Mesothelial cell of epicardium (in vitro differentiated cells): ENCODE measurements at places on chromosomes 6 and 20. TPM values are rescaled to one million over a fixed set of nuclear protein-coding genes. Genes with fewer than 3 reads are reported as not detected.
A peak's percentile ranks its signal among the peaks of the same experiment; 100 is the strongest.

- peaks cover 3% of the 10 kb centered on the region for H3K36me3 ChIP-seq
- peaks cover 40% of the 10 kb centered on the region for H3K4me1 ChIP-seq
- H3K4me3 ChIP-seq: no peak overlapping the region
- DNase-seq: no peak
- no peaks in the 10 kb centered on the region for H3K27me3 ChIP-seq
- H3K27ac ChIP-seq: peak overlapping the region; percentile 34
Measured at GRCh38 chr6:53300656-53301551, 47.8 kb downstream of the ELOVL5 start.

Gene EGFL8
- 45.7 to 48.3 TPM (median 45.7 TPM) in 3 replicates for total RNA-seq

Gene HUS1B
- 1.0 to 1.7 TPM (median 1.3 TPM) in 3 replicates for total RNA-seq

DNA sequence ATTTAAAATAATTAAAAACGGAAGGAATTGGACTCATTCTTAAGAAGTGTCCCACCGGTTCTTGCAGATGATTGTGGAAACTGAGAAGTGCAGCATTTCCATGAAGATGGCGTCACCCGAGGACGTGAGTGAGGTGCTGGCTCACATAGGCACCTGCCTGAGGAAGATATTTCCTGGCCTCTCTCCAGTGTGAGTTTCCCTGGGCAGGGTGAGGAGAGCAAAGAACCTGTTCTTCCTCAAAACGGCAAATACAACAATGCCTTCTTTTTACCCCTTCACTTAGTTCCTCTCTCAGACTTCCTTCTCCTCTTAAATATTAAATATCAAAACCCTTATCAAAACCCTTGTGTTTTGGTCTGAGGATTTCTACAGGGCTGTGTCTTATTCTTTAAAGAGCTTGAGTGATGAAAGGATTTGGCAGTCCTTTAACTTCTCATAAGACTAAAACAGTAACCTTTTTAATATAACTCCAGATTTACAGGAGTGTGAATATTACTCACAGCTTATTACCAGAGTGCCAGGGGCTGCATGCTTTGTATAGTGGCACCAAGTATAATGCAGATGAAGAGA is 156.3 kb downstream of the CARMIL1 start:
- H3K27me3 ChIP-seq: no peaks in the 10 kb centered on the region
- no peak overlapping the region for H3K27ac ChIP-seq
- no peaks in the 10 kb centered on the region for H3K36me3 ChIP-seq
- peaks cover 17% of the 10 kb centered on the region for H3K4me1 ChIP-seq
- DNase-seq: no peak
- H3K4me3 ChIP-seq: no peak overlapping the region

Gene GRM1
- total RNA-seq: 0.11 to 0.16 TPM in 2 of 3 replicates, not detected in the other

GRCh38 chr20:17655865-17656479 is 26.1 kb downstream of the RRBP1 start:
- H3K27ac ChIP-seq: no peak overlapping the region
- peaks cover 35% of the 10 kb centered on the region for H3K36me3 ChIP-seq
- H3K4me3 ChIP-seq: no peak overlapping the region

DNA sequence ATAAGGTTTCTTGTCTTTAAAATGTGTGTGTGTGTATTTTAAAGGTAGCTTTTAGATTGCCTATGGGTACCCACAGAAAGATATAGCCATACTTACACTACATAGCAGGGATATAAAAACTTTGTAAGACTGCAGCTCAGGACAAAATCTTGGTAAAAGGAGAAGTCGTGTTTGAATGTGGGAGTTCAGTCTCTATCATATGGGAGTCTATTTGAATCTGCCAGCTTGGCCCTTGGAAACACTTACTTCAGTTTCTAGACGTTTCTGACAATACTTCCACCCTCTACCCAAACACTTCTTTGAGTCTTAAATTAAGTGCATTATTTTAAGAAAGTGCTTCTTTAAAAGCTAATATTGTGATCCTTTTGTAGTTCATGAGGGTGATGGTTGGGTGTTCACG is 155.7 kb downstream of the CARMIL1 start:
- H3K36me3 ChIP-seq: no peaks in the 10 kb centered on the region
- H3K4me3 ChIP-seq: no peak overlapping the region
- no peaks in the 10 kb centered on the region for H3K27me3 ChIP-seq
- H3K27ac ChIP-seq: no peak overlapping the region
- DNase-seq: no peak

- H3K27ac ChIP-seq: no peak overlapping the region
- H3K4me3 ChIP-seq: peak overlapping the region; percentile 24
- no peaks in the 10 kb centered on the region for H3K36me3 ChIP-seq
- peaks cover 4% of the 10 kb centered on the region for H3K4me1 ChIP-seq
- H3K27me3 ChIP-seq: peaks cover 90% of the 10 kb centered on the region
Measured at GRCh38 chr6:28758046-28758817, 165.6 kb downstream of the TRIM27 start.

Gene SSTR4
- total RNA-seq: not detected in 3 replicates

GRCh38 chr20:46488451-46488850 is 24.9 kb downstream of the ZNF334 start:
- no peak for DNase-seq
- no peak overlapping the region for H3K4me3 ChIP-seq
- no peak overlapping the region for H3K27ac ChIP-seq
- H3K4me1 ChIP-seq: peaks cover 9% of the 10 kb centered on the region
- no peaks in the 10 kb centered on the region for H3K27me3 ChIP-seq

Gene WFDC12
- total RNA-seq: not detected in 3 replicates

DNA sequence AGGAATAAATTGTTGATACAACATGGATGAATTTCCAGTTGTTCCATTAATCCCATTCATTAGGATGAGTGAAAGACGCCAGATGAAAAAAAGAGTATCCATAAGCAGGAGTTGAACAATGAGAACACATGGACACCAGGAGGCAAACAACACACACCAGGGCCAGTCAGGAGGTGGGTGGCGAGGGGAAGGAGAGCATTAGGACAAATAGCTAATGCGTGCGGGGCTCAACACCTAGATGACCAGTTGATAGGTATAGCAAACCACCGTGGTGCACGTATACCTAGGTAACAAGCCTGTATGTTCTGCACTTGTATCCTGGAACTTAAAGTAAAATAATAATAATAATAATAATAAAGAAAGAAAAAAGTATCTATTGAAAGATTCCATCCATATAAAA is 11.1 kb downstream of the PCED1A start:
- H3K4me1 ChIP-seq: peaks cover 17% of the 10 kb centered on the region
- no peak overlapping the region for H3K27ac ChIP-seq
- H3K36me3 ChIP-seq: peaks cover 6% of the 10 kb centered on the region

GRCh38 chr6:53375847-53376246 is 27.1 kb upstream of the ELOVL5 start:
- H3K27me3 ChIP-seq: no peaks in the 10 kb centered on the region
- peaks cover 21% of the 10 kb centered on the region for H3K4me1 ChIP-seq
- no peaks in the 10 kb centered on the region for H3K36me3 ChIP-seq
- H3K4me3 ChIP-seq: no peak overlapping the region
- H3K27ac ChIP-seq: no peak overlapping the region

DNA sequence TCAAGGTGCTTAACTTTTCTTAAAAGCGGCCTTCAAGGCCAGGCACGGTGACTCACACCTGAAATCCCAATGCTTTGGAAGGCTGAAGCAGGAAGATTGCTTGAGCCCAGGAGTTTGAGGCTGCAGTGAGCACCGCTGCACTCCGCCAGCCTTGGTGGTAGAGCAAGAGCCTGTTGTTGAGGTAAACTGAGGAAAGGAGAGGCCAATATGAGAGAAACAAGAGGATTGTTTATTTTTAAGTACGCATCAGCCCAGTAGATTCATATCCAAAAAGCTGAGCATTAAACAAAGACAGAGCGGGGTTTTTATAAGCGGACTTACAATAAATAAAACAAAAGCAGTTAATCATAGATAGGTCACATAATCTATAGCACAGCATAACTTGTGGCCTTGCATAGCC is 15.0 kb upstream of the GMPR start:
- DNase-seq: no peak
- no peak overlapping the region for H3K4me3 ChIP-seq
- H3K27me3 ChIP-seq: no peaks in the 10 kb centered on the region
- H3K36me3 ChIP-seq: no peaks in the 10 kb centered on the region

DNA sequence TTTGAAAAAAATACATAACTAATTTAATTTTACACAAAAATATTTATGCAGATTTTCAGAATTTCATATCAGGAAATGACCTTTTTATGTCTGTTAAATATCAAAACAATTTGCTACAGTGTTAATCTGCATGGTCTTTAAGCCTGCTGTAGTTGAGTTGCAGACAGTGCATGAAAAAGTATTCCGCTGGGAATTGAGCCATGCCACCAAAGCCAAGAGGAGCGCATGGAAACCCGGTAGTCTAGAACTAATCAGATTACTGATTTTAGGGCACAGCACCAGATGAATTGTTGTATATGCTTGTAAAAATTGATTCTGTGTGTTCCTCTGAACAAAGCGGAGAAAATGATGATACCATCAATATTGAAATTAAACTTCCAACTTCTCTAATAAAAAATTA is 34.3 kb upstream of the LAMP5 start:
- H3K36me3 ChIP-seq: no peaks in the 10 kb centered on the region
- H3K4me3 ChIP-seq: no peak overlapping the region
- no peak overlapping the region for H3K27ac ChIP-seq
- peaks cover 5% of the 10 kb centered on the region for H3K27me3 ChIP-seq

Gene ZFAND3
- 78.9 to 83.5 TPM (median 81.2 TPM) in 3 replicates for total RNA-seq

Gene GSTA2
- total RNA-seq: not detected in 3 replicates

Gene NEU1
- total RNA-seq: 23.2 to 24.7 TPM (median 24.4 TPM) in 3 replicates

- no peak overlapping the region for H3K4me3 ChIP-seq
- peaks cover 11% of the 10 kb centered on the region for H3K4me1 ChIP-seq
- H3K36me3 ChIP-seq: no peaks in the 10 kb centered on the region
- peaks cover 94% of the 10 kb centered on the region for H3K27me3 ChIP-seq
- no peak overlapping the region for H3K27ac ChIP-seq
Measured at GRCh38 chr20:57553376-57554018, 7.4 kb upstream of the PCK1 start.

DNA sequence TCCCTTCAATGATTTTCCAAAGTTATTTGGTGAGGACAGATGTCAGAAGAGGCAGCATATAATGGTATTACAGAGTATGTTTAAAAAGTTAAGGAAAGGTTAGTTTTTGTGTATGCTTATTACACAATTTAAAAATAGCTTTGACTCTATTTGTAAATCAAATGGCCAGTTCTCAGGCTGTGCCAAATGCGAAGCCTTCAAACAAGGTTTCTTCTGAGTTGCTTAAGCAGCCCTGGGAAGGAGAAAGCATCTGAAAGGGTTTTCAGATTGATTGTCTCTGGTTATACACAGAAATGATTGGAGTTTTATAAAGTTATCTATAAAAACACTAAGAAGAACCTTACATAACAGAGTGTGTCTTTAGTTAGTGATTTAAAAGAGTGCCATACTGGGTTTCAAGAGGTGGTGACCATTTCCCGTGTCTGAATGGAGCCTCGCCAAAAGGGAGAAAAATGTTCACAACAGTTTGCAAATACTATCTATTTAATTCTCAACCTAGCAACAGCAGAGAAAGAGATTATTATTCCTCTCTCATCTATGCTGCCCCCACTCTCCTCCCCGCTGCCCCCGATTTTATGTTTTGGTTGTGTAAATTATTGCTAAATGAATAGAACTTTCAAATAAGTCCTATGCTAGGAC is 16.7 kb downstream of the CD109 start:
- peaks cover 4% of the 10 kb centered on the region for H3K36me3 ChIP-seq
- no peak for DNase-seq
- no peak overlapping the region for H3K27ac ChIP-seq
- H3K27me3 ChIP-seq: no peaks in the 10 kb centered on the region

Gene FAXC
- total RNA-seq: 11.0 to 14.6 TPM (median 13.9 TPM) in 3 replicates

- H3K4me3 ChIP-seq: no peak overlapping the region
- H3K27me3 ChIP-seq: no peaks in the 10 kb centered on the region
- DNase-seq: no peak
- no peak overlapping the region for H3K27ac ChIP-seq
- H3K36me3 ChIP-seq: no peaks in the 10 kb centered on the region
- peaks cover 10% of the 10 kb centered on the region for H3K4me1 ChIP-seq
Measured at GRCh38 chr6:162468326-162468725, 259.2 kb downstream of the PRKN start.

GRCh38 chr20:10665791-10666190 is 8.0 kb downstream of the JAG1 start:
- peak overlapping the region; percentile 42 for H3K4me3 ChIP-seq
- DNase-seq: no peak
- peaks cover 74% of the 10 kb centered on the region for H3K4me1 ChIP-seq
- H3K27ac ChIP-seq: peak overlapping the region; percentile 94
- H3K36me3 ChIP-seq: peaks cover 29% of the 10 kb centered on the region

Gene NQO2
- total RNA-seq: 17.1 to 18.7 TPM (median 17.3 TPM) in 3 replicates

GRCh38 chr6:106529438-106529837 is 99.9 kb downstream of the RTN4IP1 start:
- H3K27ac ChIP-seq: no peak overlapping the region
- no peak for DNase-seq
- H3K27me3 ChIP-seq: peaks cover 5% of the 10 kb centered on the region
- H3K4me3 ChIP-seq: no peak overlapping the region
- H3K4me1 ChIP-seq: peaks cover 10% of the 10 kb centered on the region
- no peaks in the 10 kb centered on the region for H3K36me3 ChIP-seq

DNA sequence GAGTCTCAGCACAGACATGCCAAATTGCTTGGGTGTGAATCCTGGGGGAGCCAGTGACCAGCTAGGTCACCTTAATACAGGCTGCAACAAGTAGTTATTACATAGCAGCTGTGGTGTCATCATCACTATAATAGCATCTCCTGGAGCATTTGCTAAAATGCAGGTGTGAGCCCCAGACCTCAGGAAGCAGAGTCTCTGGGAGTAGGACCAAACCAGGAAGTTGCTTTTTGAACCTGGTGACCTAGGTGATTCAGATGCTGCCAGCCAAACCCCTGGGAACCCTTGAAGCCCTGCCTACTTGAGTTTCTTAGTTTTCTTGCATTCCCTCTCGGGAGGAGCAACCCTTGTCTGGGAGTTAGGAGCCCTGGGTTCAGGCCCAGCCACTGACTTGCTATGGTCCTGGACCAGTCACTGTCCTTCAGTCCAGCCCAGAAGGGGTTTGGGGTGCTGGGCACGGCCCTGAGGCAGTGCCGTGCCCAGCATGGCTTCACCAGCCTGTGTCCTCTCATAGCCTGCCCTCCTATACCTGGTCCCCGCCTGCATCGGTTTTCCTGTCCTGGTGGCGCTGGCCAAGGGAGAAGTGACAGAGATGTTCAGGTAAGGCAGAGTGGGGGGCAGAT is 39.3 kb upstream of the ID1 start:
- no peak for DNase-seq
- no peaks in the 10 kb centered on the region for H3K27me3 ChIP-seq
- H3K4me1 ChIP-seq: peaks cover 46% of the 10 kb centered on the region
- H3K36me3 ChIP-seq: peaks cover 17% of the 10 kb centered on the region
- H3K4me3 ChIP-seq: no peak overlapping the region
- peak overlapping the region; percentile 99 for H3K27ac ChIP-seq

- DNase-seq: no peak
- no peaks in the 10 kb centered on the region for H3K4me1 ChIP-seq
- H3K4me3 ChIP-seq: no peak overlapping the region
Measured at GRCh38 chr6:98974309-98974708, 26.6 kb upstream of the FBXL4 start.

- H3K36me3 ChIP-seq: no peaks in the 10 kb centered on the region
- no peak overlapping the region for H3K4me3 ChIP-seq
- H3K27me3 ChIP-seq: no peaks in the 10 kb centered on the region
- H3K27ac ChIP-seq: peak overlapping the region; percentile 91
- H3K4me1 ChIP-seq: peaks cover 43% of the 10 kb centered on the region
- no peak for DNase-seq
Measured at GRCh38 chr6:139597771-139598755, 223.6 kb upstream of the CITED2 start.

GRCh38 chr20:46018112-46018511 is 9.4 kb downstream of the MMP9 start:
- H3K4me1 ChIP-seq: peaks cover 9% of the 10 kb centered on the region
- no peak for DNase-seq
- H3K36me3 ChIP-seq: no peaks in the 10 kb centered on the region
- H3K27ac ChIP-seq: no peak overlapping the region
